ENCODE measurements at places on chromosomes 7 and 10.

GRCh38 chr7:5429857-5430611 is 6.4 kb upstream of the TNRC18 start:
- no peak for DNase-seq

DNA sequence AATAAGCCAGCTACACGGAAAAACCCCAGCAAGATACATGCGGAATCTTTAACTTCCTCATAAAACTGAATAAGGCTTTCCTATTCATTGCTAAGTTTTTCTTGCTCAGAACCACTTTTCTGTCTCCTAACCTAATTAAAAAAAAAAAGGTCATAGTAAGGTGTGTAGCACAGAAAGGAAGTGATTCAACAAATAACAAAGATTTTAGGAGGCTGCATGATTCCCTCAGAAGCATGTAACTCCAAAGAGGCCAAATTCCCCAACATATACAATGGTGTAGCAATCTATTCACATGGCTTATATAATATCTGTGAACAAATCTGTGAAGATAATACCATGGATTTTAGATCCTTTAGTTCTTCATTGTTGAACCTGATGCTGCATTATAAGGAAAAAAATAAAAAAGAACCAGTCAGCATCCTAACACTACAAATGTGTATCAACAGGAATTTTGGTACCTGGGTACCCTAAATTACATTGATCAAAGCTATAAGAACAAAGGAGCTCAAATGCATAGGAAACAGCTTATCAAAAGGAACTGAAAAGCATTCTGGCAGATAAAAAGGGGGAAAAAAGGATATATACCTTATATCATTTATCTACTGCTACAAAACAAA is 63.8 kb downstream of the IMMP2L start:
- no peak for DNase-seq

DNA sequence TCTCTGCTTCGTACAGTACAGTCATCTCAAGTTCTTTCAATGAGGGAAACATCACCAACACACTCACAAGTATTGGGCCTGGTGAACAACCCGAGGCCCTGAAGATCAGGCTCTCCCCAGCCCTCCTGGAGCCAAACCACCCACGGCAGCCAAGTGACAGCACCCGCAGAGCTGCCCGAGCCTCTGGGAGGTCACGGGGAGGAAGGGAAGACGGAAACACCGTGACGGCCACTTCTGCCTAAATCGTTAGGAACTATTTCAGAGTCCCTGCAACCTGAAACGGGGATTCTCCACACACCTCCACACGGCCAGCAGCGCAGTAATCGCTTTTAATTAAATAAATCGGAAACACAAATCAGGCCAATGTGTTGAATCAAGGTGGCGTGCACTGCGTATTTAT is 222.6 kb downstream of the MAD1L1 start:
- no peak for DNase-seq

- DNase-seq, result peak; percentile 96
Measured at GRCh38 chr10:62653254-62653653, 151.3 kb upstream of the ADO start.

DNA sequence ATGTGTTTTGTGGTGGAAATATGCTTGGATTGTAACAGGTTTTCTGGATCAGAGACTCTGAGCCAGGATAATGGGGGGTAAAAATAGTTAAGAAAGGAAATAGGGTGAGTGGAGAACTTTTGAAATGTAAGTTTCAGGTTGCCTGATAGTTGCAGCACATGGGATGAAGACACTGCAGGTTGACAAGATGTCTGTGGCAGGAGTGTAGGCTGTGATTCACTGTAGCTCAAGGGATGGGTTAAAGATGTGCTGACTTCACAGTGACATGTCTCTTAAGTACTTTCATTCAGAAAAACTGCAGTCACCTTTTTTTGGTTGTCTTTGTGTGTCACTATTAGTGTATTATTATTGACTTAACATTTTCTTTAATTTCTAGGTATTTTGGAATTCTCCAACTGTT is 63.5 kb upstream of the SLC39A12 start:
- no peak for DNase-seq

GRCh38 chr10:95275726-95276366 is 15.0 kb downstream of the PDLIM1 start:
- no peak for DNase-seq

- peak; percentile 43 for DNase-seq
Measured at GRCh38 chr7:126450269-126450671, 802.5 kb downstream of the GRM8 start.

Data from MV-4-11 (cell line).